CD4-positive, alpha-beta T cell (primary cell): ENCODE measurements at places on chromosomes 4 and X.

- no peak for DNase-seq
Observed at GRCh38 chrX:149570668-149571067, 16.6 kb downstream of the MAGEA9B start.

DNA sequence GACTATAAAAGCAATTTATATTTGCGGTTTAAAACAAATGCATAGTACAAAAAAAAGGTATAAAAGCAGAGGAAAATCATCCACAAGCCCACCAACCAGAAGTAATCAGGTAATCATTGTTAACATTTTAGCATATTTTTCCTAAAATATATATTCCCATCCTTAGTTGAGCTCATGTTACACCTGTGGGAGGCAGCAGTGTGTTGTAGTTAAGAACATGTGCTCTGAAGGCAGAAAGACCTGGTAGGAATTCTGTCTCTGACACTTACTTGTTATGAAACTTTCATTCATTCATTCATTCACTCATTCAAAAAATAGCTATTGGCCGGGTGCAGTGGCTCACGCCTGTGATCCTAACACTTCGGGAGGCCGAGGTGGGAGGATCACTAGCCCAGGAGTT is 15.4 kb upstream of the CDKL5 start:
- no peak for DNase-seq

- DNase-seq: no peak
Observed at GRCh38 chr4:120773641-120774040, 148.9 kb downstream of the PRDM5 start.

- no peak for DNase-seq
Observed at GRCh38 chr4:150280081-150280895, 202.0 kb downstream of the DCLK2 start.

DNA sequence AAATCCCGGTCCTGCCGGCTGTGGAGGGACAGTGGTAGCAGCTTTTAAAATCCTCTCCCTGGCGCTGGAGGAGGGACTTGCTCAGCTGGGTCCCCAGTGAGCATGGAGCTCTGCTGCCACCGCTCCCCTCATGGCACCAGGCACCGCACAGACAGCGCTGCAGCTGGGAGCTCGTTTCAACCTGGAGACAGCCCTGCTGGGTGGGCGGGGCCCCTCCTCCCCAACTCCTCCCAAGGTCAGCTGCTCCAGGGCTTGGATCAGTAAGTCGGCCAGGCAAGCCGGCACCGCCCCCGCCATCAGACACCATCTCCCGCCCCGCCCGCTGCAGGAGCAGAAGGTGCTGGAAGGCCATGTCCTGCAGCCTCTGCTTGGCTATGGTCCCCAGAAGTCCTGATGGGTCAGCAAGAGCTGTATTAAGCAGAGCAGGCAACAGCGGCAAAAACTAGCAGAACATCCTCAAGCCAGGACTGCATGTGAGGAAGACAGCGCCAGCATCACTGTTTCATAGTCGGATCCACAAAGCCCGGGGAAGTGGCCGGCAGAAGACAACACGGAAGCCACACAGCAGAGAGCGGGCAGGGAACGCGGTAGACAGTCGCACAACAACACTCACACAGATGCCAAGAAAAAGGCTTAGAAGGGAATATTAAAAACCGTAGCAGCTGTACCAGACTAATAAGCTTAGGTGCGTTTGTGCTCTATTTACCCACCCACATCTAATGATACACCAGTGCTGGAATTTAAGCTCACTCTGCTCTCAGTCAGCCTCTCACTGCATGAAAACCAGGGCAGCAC is 16.2 kb downstream of the ZFYVE28 start:
- DNase-seq: no peak

GRCh38 chr4:83981156-83981555 is 445.2 kb downstream of the GPAT3 start:
- no peak for DNase-seq

GRCh38 chr4:136505020-136505419 is 1027.3 kb downstream of the PCDH18 start:
- no peak for DNase-seq

GRCh38 chr4:26622913-26623312 is 39.0 kb downstream of the TBC1D19 start:
- no peak for DNase-seq

GRCh38 chr4:141697116-141697515 is 60.7 kb downstream of the IL15 start:
- DNase-seq: no peak

DNA sequence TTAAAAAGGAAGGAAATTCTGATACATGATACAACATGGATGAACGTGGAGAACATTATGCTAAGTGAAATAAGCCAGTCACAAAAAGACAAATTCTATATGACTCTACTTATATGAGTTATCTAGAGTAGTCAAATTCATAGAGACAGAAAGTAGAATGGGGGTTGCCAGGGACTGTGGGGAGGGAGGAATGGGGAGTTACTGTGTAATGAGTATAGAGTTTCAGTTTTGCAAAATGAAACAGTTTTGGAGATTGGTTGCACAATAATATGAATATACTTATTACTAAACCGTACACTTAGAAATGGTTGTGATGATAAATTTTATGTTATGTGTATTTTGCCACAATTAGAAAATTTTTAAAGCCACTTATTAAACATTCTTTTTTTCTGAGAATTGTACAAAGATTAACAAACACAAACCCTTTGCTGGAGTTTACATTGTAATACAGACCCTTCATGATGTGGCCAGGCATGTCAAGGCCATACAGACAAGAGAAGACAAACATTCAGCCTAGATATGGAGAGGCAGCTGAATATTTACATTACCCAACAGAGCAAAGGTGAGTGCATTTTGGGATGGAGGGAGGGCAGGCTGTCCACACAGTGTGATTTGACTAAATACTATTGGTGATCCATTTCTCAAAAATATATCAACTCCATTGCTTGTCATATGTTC is 21.2 kb upstream of the GPC3 start:
- no peak for DNase-seq

DNA sequence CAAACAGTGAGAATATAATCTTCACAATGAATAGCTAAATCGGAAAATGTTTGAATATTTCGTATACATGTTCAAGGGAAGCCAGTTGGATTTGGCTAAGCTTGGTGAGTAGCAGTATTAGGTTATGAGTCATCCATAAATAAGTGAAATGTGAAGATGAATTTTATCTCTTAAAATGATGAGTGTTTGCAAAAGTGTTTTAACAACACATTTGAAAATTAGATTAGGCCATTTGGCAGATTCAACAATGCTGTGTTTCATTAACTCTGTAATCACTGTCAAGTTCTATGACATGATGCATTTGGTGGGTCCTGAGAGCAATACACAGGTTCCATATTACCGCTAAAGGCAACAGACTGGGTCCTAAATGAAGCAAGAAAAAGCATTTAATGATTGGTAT is 301.9 kb upstream of the PRPS2 start:
- DNase-seq: no peak

DNA sequence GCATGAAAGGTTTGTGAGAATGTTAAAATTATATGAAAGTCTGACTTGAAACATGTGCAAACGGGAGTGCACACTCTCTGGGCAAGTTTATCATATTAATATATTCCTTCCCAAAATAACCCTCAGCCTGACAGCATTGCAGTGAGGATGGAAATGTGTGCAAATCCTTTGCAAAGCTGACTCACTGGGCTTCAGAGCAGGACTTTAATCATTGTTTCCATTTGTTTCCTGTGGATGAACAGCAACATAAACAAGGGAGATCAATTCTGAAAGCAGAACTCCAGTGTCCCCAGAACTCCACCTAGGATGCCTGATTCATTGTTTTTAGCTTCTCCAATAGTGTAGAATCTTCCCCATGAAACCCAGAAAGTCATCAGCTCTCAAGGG is 32.9 kb downstream of the SLC2A9 start:
- no peak for DNase-seq

DNA sequence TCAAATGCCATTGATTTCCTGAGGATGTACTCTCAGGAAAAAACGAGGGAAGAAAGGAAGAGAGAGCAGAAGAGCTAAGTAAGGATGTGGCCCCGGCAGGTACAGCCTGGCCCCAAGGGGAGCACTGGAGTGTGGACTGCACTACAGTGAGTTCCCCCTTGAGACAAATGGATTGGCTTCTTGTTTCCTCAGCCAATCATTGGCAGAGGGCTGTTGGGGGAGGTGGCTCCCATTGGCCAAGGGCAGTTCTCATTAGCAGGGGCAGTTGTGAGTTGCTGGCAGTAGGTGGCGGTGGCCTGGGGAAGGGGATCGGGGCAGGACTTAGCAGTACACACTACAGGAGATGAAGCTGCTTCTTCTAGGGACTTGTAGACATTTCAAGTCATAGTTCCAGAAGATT is 24.1 kb upstream of the OCIAD2 start:
- DNase-seq: no peak

DNA sequence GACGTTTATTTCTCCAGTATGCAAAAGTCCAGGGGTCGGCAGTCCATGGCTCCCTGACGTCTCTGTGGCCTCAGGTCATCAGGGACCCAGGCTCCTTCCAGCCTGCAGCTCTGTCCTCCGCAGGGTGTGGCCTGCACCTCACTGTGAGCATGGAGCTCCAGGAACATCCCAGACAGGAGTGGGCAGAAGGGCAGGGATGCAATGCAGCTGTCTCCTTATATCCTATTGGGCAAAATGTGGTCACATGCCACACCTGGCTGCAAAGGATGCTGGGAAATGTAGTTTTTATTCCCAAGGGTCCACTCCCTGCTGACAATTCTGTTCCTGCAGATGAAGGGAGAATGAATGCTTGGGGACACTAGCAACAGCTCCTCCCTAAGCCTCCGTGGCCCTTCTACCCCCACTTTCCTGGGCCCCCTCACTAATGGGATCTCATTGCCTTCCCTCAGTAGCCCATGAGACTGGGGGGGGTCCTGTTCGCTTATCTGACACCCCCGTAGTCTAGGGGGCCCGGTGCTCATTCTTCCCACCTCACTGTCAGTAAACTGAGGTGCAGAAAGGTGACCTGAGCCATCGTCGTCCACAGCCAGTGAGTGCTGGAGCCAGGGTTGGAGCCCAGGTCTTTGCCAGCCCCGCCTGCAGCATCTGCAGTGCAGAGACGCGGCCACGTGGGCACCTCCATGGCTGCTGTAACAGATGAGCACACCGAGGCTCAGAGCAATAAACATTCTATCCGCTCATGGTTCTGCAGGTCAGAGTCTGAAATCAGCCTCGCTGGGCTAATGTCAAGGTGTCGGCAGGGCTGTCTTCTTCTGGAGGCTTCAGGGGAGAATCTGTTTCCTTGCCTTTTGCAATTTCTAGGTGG is 5.9 kb upstream of the GRPEL1 start:
- DNase-seq: no peak
